GM12878 (cell line): ENCODE measurements at places on chromosomes 16 and 17.
A peak's percentile ranks its signal among the peaks of the same experiment; 100 is the strongest.

DNA sequence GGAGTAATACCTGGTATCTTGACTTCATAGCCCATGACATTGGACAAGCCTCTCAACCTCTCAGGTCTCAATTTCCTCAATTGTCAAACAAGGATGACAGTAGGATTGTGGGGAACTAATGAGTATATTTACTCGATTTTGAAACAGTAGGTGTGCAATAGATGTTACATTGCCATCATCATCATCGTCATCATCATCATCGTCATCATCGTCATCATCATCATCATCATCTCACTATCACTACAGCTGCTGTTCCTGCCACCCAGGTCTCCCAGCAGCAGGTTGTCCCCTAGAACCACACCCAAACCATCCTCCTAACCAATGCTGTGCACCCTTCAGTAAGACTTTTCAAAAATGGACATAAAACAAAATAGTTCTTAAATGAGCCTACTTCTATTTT is 24.8 kb upstream of the CDRT4 start:
- DNase-seq = no peak

GRCh38 chr17:43721537-43722268 is 36.9 kb downstream of the SOST start:
- DNase-seq = no peak

GRCh38 chr16:69384974-69385373 is 833 bp downstream of the TERF2 start:
- DNase-seq = no peak

DNA sequence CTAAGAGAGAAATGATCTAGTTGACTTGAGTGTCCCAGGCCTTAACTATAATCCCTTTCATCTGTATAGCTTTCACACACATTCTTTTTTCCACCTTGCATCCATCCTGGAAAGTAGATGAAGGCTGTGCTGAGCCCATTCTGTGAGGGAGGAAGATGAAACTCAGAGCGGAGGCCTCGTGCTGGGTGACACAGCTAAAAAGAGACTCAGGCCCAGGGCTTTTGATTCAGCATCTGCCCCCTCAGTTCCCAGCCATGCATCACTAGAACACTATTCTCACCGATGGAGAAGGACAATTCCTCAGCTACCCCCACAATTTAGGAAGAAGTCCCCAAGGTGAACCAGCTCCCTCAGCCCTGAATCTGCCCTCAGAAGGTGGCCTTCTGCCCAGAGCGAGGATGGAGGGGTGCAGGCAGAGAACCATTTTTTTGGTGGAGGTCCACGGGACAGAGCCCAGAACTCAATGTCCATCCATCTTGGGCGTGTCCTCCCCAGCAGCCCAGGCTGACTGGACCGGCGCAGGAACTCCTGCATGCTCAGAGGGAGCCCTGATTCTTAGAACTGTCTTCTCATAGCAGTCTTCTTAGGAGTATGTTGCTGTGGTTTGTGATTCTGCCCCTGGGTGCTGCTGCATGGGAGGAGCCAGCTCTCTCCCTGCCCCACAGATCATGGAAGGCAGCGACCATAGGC is 5.8 kb upstream of the MYCBPAP start:
- DNase-seq = no peak

DNA sequence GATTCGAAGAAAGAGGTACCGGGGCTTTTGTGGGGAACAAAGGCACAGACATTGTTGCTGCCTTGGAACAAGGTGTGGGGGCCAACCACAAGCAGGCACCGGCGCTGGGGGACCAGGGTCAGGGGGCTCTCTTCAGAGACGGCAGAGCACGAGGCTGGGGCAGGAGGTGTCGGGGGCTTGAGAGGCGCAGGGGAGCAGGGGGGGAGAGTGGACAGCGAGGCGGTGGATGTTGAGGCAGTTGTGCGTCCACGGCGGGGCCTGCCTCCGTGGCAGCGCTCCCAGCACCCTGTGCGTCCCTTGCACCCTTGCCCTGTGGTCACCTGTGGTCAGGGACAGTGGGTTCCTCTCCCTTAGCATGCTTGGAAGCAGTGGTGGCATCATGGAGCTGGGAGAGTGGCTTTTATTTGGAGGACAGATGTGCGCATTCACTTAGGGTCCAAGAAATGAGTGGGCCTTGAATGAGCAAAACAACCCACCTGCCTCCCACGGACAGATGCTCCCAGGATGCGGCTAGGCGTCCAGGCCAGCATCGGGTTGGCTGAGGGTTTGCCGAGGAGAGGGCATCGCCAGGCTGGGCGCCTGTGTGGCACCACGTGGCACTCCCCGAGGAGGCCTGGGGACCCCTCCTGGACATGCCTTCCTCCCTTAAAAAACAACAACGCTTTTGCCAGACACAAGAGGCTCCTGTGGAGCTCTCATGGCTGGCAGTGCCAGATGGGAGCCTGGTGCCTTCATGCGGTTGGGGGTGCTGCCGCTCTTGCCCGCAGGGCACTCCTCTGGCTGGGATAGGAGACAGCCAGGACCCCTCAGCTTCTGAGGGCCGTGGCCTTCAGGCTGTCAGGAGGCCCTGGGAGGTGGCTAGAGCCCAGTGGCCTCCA is 113.0 kb downstream of the BANP start:
- no peak for DNase-seq

DNA sequence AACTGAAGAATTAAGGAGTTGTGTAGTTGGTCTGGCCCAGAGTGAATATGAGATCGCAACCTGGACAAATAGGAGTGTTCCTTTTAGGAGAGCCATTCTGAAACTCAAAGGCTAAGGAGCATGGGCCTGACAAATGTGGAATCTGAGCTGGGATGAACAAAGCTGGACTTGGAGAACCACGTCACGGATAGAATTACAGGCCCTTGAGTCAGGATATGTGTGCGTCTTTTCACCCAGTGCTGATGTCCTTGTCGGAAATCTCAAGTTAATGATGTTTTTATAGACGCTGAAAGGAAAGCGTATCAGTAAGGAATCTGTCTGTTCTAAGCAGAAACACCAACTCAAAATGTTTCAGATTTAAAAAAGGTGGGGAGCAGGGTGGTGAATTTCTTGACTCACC is 173.8 kb upstream of the ZKSCAN2 start:
- DNase-seq = no peak

DNA sequence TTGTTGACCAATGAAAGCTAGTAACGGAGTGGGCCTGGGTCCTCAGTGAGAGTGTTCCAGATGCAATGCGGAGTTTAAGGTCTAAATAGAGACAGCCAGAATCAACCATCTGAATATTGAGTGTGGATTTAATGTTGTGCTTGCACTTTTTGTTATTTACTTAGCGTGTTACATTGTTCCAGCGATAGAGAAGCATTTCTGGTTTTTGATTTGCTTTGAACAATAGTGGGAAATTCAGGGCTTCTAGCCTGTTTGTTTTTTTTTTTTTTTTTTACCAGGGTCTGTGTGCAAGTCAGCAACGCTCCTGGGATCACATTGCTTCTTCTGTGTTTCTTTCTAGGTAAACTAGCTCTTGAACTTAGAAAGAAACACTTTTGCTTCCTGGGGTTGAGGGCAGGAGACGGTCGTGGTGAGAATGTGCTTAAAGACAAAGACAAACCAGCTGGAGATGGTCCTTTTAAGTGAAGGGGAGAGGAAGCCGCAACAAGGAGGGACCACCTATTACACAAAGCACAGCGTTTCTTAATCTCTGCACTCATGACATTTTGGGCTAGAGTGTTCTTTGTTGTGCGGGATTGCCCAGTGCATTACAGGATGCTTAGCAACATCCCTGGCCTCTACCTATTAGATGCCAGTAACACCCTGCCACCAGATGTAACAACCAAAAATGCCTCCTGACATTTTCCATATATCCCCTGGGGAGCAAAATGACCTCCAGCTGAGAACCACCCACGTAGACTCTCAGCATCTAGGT is 119.2 kb downstream of the MAP2K6 start:
- DNase-seq = no peak

DNA sequence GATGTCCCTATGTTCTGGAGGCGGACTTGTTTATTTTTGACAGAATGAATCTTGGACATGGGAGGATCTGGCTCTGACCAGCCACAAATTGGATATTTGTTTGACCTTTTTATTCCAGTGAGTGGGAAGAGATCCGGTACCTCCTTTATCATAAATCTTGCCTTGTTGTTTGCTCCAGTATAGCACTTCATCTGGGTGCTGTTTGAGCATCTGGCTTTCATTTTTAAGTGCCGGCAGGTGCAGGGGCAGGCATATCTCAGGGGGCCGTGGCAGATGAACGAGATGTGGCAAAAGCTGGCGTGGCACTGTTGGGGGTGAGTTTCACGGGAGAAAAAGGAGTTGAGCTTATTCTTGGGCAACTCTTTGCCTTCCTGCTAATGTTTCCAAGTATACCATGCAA is 37.8 kb downstream of the MSI2 start:
- no peak for DNase-seq

GRCh38 chr17:45277216-45277849 is 15.4 kb upstream of the SPATA32 start:
- peak; percentile 66 for DNase-seq

GRCh38 chr17:43015579-43015978 is 6.6 kb downstream of the VAT1 start:
- no peak for DNase-seq

- peak; percentile 37 for DNase-seq
These were observed 1.7 kb downstream of the ANKRD40CL start for GRCh38 chr17:50765454-50766221.

- DNase-seq = no peak
These were observed 14.7 kb downstream of the RNF43 start for GRCh38 chr17:58402679-58403078.

DNA sequence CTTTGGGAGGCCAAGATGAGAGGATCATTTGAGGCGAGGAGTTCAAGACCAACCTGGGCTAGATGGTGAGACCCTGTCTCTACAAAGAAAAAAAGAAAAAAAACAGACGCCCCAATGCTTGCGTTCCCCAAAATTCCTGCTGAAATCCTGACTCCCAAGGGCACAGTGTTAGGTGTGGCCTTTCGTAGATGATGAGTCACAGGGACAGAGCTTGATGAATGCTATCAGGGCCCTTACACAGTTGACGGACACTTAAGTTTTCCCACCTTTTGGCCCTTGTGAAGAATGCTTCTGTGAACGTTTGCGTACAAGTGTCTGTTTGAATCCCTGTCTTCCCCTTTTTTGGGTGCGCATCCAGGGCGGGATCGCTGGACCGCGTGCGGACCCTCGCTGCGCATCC is 16.5 kb upstream of the ZNF750 start:
- DNase-seq = no peak

GRCh38 chr17:9361188-9361955 is 214.2 kb downstream of the STX8 start:
- DNase-seq = no peak

DNA sequence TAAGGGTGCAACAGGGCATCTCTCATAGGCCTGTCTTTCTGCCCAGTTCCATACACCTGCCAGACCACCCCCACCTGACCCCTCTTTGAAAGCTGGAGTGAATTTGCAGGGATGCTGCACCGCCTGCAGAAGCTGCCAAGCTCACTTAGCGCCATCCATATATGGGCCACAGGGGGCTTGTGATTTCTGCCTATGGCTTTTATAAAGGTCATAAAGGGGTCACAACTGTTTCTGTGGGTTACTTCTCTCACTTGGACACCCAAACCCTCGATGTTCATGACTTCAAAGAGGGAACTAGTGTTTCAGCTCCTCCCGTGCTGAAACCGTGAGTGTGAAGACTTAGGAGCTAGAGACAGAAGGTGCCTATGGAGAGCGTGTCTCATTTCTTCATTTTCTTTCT is 23.9 kb upstream of the MEAK7 start:
- no peak for DNase-seq

DNA sequence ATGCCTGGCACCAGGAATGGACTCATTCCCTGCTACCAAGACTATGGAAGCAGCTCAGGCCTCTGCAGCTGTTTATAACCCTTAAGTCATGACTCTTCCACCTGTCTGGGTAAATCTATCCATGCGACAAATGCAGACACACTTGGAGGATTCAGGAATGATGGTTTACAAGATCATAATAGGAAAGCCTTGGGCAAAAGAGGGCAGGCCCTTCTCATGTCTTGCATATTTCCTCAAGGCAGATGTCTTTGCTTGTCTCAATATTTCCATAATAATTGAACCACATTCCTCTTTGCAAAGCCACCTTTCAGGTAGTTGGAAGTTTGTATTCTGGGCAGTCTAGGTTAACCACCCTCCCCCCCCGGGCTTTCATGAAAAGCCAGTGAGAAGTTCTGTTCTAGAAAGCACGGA is 884 bp upstream of the JPT1 start:
- DNase-seq = no peak

DNA sequence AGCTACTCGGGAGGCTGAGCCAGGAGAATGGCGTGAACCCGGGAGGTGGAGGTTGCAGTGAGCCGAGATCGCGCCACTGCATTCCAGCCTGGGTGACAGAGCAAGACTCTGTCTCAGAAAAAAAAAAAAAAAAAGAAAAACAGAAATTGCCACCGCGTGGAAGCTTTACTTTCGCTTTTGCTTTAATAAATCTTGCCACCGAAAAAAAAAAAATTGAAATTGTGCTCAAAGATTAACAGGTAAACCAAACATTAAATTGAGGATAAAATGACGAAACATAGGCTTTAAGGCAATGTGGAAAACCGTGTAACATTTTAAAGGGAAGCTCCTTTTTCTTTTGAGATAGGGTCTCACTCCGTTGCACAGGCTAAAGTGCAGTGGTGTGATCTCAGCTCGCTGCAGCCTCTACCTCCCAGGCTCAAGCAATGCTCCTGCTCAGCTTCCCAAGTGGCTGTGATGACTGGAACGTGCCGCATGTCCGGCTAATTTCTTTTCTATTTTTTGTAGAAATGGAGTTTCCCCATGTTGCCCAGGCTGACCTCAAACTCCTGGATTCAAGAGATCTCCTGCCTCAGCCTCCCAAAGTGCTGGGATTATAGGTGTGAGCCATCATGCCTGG is 40.1 kb downstream of the ZNF276 start:
- DNase-seq = no peak

DNA sequence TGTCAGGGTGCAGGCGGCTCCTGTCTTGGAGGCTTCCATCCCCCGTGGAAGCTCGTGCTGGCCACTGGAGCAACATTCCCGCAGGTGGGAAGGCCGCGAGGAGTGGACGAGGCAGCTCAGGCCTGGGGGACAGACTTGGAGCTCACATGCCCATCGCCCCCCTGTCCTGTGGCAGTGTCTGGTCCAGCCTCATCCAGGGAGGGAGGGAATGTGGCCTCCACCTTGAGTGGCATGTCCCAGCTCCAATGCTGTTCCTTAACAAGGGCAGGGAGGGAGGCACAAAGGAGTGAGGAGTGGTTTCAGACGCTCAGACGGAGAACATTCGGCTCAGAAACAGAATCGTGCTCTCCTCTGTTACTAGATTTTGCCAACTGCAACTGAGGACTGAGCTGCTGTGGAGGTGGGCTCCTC is 159.4 kb upstream of the CHMP6 start:
- no peak for DNase-seq

- DNase-seq = no peak
These were observed 31.7 kb downstream of the ERCC4 start for GRCh38 chr16:13951611-13952010.

DNA sequence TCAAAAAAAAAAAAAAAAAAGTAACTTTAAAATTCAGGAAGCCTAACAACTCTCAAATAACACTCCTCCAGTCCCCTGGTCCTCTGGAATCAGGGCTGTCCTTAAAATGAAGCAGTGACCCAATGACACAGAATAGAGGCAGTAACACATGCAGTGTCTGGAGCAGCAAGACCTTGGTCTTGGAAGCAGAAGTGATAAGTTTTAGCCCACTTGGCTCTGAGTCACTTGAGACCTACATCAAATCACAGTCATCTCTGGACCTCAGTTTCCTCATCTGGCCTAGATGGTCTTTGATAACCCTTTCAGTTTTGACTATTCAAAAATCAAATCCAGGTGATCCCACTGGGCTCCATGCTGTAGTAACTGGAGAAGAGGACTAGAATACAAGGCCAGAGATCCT is 39.0 kb downstream of the LYRM1 start:
- no peak for DNase-seq
